NCI-H1092 (cell line): ENCODE measurements at places on chromosomes 5 and 9.

DNA sequence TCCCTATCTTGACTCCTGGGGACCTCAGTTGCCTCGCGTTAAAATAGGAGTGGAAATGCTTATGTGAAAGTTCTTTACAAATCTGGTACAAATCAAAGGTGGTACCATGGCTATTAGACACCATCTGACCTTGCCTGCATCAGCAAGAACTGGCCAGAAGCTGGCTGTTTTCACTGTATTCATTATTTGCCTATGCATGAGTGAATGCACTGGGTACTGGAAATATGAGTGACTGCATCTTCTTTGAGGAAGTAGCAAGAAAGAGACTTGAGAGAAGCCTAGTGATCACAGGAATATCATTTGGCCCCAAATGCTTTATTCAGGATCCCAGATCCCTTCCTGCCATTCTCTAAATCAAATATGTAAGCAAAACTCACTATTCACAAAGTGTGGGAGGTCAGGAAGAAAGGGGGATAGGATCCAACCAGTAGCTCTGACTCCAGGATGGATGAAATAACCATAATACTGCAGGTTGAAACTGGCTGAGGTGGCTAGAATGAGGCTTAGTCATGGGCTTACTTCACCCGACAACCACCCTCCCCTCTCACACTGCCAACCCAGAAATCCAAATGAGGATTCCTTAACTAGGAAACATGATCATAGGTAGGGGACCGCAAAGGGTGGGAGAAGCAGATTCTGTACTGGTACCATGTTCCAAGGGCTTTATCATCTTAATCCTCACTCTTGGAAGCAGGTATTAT lies 56.7 kb downstream of the FAM114A2 start:
- DNase-seq = no peak

GRCh38 chr5:4017076-4017803 lies 421.6 kb downstream of the IRX1 start:
- DNase-seq = no peak

DNA sequence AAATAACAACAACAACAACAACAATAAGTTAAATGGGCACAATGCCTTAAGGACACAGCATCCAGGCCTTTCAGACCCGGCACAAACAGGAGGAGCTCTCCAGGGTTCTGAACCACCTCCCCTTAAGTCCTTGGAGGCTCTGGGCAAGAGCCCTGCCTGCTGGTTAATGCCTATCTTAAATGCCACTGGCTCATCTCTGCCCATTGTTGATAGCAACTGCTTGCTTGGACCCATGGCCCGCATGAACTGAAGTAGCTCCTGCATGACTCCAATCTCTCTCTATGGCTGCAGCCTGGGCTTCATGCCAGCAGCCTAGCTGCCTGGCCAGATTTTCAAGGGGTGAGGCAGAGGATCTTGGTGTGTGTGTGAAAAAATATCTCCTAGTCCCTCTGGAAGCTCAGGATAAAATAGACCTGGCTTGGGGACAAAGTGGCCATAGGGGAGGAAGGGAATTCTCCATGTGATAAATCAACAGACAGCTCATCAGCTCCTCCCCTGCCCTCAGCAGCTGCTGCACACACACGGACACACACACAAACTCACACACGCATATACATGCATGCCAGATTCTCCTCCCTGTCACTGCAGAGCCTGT lies 27.4 kb downstream of the FAM219A start:
- peak; percentile 92 for DNase-seq

GRCh38 chr9:93326056-93326455 lies 125.4 kb upstream of the FAM120A start:
- no peak for DNase-seq

- DNase-seq = no peak
These were observed 48.2 kb upstream of the NFIB start for GRCh38 chr9:14362175-14362574.

DNA sequence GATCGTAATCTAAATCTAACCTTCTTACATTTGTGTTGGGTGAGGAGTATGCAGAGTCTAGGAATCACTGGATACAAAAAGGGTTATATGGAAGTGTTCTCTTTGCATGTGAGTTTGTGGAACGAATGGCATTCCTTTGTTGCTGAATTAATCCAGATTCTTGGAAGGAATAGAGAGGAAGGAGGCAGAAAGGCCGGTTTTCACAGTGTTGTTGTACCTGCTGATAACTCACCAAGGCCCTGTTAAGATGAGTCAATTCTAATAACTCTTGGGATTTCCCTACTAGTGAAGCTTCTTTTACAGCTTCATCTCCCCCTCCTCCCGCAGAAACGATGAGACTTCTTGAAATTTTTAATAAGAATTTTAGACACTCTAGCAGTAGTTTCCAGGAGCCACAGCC lies 84.0 kb downstream of the ZSWIM6 start:
- no peak for DNase-seq

- DNase-seq = no peak
These were observed 108.5 kb downstream of the FEM1C start for GRCh38 chr5:115435778-115436712.

- no peak for DNase-seq
These were observed 11.8 kb upstream of the TMC1 start for GRCh38 chr9:72509635-72510034.
